ENCODE measurements at places on chromosomes 5 and 9.

- no peak for DNase-seq
Observed at GRCh38 chr5:142307146-142307890, 17.5 kb downstream of the SPRY4 start.

DNA sequence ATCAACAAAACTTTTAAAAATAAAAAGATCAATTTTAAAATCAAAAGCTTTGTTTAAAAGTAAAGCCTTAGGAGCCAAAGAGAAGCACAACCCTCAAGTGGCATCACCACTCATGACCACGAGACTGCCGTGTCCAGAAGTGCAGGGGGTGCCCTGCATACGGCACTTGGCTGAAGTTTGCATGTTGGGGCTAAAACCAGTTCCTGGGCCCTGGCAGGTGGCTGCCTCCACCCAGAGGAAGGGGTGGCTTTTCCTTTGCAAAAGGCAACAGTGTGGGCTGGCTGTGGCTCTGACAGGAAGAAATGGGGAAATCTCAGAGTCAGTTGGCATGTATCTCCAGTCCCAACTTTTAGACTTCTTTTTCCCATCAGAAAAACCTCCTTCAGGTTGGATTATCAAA is 15.3 kb downstream of the TRMO start:
- no peak for DNase-seq

DNA sequence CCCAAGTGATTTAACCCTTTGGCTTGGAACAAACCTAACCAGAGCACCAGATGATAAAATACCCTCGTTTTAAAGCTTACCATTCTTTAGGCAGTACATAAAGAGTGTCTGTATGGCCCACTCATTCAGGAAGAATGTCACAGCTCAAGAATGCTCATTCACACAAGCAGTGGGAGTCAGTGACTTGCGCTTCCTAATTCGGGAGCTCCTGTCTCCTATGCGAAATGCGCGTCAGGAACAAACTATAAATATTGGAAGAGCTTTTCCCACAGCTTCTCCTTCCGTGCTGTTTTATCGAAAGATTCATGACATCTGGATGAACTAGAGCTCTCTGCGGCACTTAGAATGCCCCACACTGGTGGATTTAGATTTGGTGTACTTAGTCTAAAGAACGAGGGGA is 66.6 kb downstream of the NTRK2 start:
- no peak for DNase-seq

DNA sequence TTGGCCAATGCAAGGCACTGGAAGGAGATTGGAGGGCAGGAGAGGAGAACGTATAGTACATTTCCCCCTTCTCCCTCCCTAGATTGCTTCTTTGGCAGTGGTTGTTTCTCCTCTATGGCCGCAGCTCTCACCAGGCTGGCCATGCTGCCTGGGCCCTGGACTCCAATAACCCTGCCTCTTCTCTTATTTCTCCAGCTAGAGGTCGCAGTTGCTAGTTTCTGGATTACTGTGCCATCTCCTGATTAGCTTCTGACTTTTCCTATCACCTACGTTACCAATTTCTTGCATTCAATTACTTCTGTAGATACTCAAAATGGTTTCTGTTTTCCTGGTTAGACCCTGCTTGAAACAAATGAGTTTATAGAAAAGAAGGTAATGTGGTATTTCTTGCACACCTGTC is 2.4 kb upstream of the MACIR start:
- no peak for DNase-seq

DNA sequence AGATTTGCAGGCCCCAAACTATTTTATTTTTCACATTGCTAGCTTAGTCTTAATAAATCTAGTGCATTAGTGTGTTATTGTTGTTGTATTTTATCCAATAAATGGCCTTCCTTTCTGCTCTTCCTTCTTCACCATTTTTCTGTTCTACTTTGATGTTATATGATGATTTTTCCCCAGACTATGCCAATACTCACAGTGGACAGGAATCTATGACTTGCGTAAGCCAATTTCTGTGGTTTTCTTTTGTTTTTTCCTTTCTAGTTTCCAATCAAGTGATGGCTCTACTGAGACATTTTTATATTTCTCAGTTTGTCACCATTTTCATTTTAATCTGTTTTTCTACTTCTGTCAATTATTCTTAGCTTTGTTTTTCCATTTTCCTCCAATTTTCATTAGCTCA is 106.8 kb upstream of the FBXL7 start:
- DNase-seq: no peak

DNA sequence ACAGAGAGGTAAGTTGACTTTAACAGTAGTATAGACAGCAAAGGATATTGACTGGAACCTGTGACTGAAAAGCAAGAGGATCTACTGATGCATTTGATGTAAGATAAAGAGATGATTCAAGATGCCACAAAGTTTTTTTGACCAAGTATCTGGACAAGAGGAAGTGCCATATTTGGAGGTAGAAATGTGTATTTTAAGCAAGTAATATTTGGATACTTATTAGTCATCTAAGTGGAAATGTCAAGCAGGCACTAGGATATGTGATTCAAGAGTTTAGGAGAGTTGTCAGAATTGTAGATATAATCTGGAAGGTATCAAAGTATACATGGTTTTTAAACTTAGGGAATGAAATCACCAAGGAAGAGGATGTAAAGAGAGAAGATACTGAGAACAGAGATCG is 686.1 kb upstream of the CHD1 start:
- no peak for DNase-seq

- peak; percentile 71 for DNase-seq
Observed at GRCh38 chr5:176844706-176845391, 34.5 kb downstream of the UNC5A start.

DNA sequence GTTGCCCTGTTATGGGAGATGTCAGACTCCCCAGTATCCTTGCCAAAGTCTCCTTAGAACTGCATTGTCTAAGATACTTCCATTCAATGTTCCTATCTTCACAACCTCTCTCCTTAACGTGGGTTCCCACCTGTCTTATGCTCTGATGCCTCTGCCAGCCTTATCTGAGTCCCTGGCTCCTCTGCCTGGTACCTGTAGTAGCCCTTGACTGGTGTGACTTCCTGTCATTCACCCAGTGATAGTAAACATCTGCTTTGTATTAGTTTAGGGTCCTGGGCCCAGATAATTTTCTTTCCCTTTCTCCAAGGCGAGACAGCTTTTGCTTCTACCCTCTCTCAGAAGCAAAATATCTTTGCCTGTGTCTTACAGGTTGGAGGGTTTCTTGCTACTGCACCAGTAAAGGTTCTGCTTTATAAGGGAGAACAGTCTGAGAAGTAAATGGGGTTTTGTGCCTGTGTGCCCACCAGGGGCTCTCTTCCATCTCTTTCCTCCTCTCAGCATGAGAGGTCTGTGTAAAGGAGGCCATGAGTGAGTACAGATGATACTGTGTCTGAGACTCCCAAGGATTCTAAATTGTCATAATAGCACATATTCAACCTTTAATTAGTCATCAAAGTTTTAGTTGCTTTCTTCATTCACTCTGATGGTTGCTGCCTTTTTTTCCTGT is 220.8 kb downstream of the PRR16 start:
- DNase-seq: no peak

- DNase-seq: peak; percentile 76
Observed at GRCh38 chr9:78316166-78316892, 19.4 kb downstream of the PSAT1 start.

GRCh38 chr5:81838307-81838906 is 87.5 kb upstream of the SSBP2 start:
- no peak for DNase-seq

- DNase-seq: no peak
Observed at GRCh38 chr5:116629168-116629567, 54.5 kb upstream of the SEMA6A start.

GRCh38 chr5:111772456-111773122 is 15.6 kb upstream of the NREP start:
- DNase-seq: peak; percentile 40

DNA sequence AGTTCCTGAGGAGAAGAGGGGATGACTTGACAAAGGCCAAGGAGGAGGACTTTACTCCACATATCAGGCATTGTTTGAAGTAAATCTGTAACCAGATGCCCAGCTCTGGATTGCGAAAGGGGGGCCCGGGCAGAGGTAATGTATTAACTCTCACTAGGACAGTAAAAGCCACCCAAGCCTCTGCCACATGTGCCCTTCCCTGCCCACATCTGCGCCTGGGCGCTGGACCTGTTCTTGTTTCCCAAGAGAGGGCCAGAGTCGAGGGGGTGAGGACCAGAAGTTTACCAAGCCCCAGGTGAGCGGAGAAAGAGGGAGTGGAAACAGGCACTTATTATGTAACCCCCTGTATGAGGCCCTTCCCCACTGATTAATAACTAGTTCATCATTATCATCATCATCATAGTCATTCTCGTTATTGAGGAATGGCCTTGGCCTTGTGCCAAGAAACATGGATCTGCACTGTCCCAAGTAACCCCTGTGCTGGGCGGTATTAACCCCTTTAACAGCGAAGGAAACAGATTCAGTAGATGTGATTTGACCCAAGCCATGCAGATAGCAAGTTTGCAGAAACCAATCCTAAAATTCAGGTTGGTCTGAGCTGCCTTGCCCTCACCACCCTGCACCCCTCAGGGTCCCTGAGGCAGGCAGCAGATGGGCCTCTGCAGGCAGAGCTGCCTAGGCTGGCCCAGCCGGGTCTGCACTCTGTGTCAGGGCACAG is at the start of gene SLC23A1:
TSS of gene SLC23A1 (minus strand) at position 23 of the 718 bp plus-strand sequence. CDS start 44 bp downstream, outside the sequence.
- DNase-seq: peak; percentile 7

- DNase-seq: no peak
Observed at GRCh38 chr5:9009931-9010651, 535.8 kb downstream of the SEMA5A start.

DNA sequence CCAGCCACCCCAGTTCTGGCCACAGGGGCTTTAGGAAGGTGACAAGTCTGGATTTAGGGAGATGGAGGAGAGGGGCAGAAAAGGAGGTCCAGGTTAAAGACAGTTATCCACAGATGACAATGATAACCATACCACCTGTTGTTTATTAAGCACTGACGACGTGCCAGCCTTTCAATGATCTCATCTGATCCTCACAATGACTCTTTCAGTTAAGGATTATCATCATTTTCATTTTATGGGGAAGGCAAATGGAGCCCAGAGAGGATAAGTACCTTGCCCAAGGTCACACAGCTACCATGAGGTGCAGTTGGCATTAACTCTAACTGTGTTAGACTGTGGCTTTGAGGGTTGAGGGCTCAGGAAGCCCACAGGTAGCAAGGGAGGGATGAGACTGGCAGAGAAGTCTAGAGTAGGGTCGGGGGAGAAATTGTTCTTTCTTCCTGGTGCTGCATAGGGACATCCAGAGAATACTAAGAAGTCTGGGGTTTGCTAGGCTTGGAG is 21.5 kb upstream of the JADE2 start:
- no peak for DNase-seq

DNA sequence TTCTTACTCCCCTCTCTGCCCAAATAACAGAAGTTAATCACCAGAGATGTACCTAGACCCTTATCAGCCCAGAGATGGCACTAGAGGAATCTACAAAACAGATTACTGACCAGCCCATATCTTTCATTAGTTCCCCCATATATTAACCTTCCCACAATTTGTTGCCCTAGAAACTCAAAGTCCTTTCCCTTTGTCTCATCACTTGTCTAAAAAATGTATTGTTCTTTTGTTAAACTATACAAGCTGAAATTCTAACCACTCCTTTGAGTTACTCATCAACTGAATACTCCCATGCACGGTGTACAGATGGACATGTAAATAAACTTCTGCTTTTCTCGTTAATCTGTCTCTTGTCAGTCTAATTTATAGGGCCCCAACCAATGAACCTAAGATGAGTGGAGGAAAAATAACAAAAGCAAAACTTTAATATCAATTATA is 130.9 kb downstream of the CCDC192 start:
- peak; percentile 37 for DNase-seq

GRCh38 chr9:34045903-34046302 is 2.8 kb downstream of the UBAP2 start:
- DNase-seq: no peak

Measured in NCI-H2171 treated with DMSO at 0.1 percent for 48 hours (cell line).